ENCODE measurements at places on chromosomes 16 and 17. TPM values are rescaled to one million over a fixed set of nuclear protein-coding genes. Genes with fewer than 3 reads are reported as not detected.

GRCh38 chr17:3891626-3892094 lies 1.2 kb downstream of the CAMKK1 start:
- DNase-seq, result no peak

GRCh38 chr17:82830249-82830661 lies 9.6 kb downstream of the ZNF750 start:
- peak; percentile 26 for DNase-seq

- peak; percentile 43 for DNase-seq
Measured at GRCh38 chr16:89404561-89404960, 85.8 kb downstream of the ANKRD11 start.

The SLC38A8 gene
- not detected for polyA plus RNA-seq

DNA sequence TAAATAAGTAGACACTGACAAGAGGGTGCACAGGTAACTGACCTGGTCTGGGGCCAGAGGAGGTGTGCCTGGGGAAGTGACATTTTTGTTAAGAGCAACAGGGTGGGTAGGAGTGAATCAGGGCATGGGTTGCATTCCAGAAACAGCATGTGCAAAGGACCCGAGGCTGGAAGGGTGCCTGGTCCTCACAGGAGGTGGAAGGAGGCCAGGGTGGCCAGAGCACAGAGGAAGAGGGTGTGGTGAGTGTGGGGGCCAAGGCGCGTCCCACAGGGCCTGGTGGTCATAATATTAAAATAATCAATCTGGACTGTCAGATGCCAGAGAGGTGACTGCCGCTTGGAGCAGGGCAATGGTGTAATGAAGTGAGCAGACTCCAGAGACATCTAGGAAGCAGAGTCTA lies 14.3 kb downstream of the ARHGAP23 start:
- no peak for DNase-seq

The GSG1L2 gene
- polyA plus RNA-seq, result not detected

The NPIPA7 gene
- 7.6 TPM for polyA plus RNA-seq

GRCh38 chr17:48427598-48427997 lies 2.4 kb downstream of the SKAP1 start:
- no peak for DNase-seq

DNA sequence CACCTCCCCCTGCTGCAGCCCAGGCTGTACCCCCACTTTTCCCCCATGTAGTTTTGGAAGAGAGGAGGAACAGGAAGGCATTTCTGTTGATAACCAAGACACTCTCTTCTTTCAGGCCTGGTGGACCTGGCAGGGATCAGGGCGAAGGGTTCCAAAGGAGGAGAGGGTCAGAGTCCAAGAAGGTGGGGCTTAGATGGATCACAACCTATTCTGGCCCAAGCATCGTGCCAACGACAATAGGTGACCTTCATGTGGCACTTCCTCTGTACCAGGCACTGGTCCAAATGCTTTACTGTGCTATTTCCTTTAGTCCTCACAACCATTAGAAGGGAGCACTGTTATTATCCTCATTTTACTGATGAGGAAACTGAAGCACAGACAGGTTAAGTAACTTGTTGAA lies 84.3 kb downstream of the TMEM132E start:
- DNase-seq, result no peak

DNA sequence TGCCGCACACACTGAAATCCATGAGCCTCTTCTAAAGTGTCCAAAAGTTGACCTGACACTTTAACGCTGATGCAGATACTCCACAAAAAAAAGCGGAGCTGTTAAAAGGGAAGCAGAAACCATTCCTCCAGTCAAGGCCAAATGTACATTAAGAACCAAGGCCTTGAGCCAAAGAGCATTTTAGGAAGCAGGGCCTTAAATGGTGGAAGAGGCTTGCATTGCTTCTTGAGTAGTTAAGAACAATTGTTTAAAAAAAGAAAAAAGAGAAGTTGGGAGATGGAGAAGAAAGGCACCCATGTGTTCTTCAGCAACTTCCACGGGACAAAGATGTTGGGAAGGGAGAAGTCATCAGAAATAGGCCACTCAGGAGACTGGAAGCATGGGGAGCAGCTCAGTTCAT lies 6.3 kb downstream of the ZFHX3 start:
- DNase-seq, result no peak

The TBC1D3C gene
- polyA plus RNA-seq, result not detected

The NPIPA8 gene
- polyA plus RNA-seq, result 0.06 TPM

DNA sequence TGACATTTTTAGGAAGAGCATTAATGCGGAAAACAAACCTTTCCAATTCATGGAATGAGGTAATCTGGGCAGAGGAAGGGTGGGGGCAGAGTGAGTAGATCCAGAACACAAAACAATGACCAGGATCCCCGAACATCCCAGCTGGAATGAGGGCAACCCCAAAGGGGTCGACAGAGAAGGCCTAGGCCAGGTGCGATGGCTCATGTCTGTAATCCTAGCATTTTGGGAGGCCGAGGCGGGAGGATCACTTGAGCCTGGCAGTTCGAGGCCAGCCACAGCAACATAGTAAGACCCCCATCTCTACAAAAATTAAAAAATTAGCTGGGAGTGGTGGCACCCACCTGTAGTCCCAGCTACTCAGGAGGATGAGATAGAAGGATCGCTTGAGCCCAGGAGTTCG lies 64.7 kb downstream of the ZFHX3 start:
- no peak for DNase-seq
